ENCODE measurements at places on chromosomes 2 and 18.

- DNase-seq: peak; percentile 66
Observed at GRCh38 chr18:48545757-48546321, 7.0 kb downstream of the CTIF start.

- no peak for DNase-seq
Observed at GRCh38 chr18:24869285-24869684, 408.8 kb downstream of the HRH4 start.

DNA sequence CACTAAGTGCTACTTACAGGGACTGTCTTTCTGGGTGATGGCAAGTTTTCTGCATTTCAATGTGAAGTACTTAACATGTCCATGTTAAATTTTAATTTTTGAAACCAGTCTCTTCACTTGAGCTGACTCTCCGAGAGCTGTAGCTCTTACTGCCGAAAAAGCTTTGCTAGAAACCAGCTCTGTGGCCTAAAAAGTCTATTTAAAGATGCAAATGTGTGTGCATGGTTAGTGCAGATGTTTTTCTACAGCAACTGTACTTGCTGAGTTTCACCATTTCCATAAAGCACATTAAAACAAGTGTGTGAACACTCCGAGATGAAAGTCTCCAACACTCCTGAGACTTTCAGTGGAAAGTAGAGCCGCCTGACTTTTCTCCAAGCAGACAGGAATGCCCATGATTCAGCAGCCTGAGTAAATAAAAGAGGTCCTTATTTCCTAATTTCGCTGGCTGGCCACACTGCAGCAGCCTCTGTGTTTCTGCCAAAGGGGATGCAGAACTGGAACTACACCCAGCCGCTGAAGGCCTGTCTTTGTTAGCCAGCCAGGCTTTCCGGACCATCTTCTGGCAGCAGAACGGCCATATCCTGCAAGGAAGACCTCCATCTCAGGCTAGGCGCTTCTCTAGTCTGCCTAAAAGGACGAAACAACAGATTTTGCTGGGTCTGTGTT lies 121.2 kb downstream of the ZNF521 start:
- DNase-seq: no peak

- no peak for DNase-seq
Observed at GRCh38 chr2:209581040-209581439, 157.2 kb downstream of the MAP2 start.

DNA sequence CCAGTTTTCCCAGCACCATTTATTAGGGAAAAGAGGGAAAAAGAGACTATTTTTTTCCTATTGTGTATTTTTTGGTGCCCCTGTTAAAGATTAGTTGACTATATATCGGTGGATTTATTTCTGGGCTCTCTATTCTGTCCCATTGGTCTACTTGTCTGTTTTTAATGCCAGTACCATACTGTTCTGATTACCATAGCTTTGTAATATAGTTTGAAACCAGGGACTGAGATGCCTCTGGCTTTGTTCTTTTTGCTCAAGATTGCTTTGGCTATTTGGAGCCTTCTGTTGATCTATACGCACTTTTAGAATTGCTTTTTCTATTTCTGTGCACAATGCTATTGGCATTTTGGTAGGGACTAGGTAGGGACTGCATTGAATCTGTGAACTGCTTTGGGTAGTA lies 151.7 kb downstream of the ADCYAP1 start:
- no peak for DNase-seq
